COR-L47 (cell line): ENCODE measurements at places on chromosomes 6 and 20.

- no peak for DNase-seq
These were observed 9.1 kb downstream of the FILIP1 start for GRCh38 chr6:75484535-75484934.

GRCh38 chr6:119683031-119683430 lies 333.5 kb upstream of the MAN1A1 start:
- no peak for DNase-seq

DNA sequence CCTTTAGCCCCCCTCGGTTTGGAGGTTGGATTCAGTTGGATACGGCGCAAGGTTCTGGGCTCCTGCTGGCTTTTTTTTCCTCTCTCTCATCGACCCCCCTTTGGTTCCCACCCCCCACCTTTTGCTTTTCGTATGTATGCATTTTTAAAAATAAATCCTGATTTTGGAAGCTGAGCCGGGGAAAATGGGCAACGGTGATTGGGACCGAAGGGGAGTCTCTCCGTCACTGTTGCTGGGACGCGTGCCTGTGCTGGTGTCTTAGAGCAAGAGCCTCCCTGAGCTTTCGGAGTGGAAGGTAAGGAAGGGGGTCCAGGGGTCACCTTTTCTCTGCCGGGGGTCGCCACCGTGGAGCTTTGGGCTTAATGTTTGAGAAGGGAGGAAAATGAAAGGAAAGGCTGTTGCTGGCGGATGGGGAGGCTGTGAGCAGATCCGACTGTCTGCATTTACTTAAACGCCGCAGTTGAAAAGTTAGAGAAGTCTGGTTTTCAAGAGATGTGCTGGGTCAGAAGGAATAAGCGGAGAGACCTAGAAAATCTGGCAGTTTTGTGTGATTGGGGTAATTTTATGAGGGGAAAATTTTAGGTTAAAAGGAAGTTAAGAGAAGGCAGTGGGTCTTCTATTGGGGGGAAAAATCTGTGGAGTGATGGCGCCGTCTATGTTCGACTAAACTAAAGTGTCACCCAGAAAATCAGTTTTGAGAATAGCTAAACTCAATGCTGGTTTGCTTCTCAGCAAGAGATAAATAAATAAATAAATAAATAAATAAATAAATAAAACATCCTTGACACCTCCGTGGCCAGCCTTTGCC lies 828 bp downstream of the ADGRB3 start:
- peak; percentile 55 for DNase-seq

- DNase-seq = peak; percentile 42
These were observed 703.6 kb upstream of the SLC35B3 start for GRCh38 chr6:9138936-9139335.

DNA sequence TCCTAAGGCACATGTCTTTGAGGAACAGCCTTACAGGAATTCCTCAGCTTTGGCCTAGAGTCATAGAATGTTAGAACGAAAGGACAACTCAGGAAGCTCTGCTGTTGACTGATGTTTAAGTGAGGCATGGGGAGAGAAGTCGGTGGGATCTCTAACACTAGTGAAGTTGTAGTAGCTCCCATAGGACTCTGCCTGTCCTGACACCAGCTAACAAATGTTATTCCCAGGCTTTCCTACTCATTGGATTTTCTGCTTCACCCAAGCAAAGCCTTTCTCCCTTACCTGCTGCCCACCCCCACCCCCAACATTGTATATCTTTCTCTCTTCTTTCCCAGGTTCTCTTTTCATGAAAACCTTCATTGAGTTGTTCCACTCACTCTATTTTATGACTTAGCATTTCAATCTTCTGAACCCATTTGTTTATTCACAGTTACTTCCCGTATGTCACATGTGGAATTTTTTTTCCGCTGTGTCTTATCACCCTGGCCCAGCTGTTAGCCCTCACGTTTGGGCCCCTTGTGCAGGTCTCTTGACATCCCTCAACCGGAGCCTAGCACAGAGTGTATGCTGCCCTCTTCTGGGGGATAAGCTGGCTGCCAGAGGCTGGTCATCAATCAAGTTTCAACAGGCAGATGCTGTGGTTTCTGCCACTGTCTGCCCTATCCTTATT lies 39.2 kb upstream of the RNF8 start:
- no peak for DNase-seq

DNA sequence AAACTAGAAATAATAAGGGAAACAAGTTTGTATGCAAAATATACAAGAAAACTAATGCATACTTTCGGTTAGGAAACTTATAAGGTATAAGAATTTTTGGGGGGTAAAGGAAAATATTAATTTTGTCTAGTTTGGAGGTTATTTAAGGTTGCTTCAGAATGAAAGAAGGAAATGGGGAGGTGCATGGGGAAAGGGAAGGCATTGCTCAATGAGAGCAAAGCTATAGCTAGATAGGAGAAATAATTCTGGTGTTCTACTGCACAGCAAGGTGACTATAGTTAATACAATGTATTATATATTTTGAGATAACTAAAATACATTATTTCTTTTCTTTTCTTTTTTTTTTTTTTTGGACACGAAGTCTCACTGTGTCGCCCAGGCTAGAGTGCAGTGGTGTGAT lies 5.4 kb upstream of the MYMX start:
- DNase-seq = no peak

GRCh38 chr6:157538168-157538567 lies 157.2 kb downstream of the ZDHHC14 start:
- no peak for DNase-seq

DNA sequence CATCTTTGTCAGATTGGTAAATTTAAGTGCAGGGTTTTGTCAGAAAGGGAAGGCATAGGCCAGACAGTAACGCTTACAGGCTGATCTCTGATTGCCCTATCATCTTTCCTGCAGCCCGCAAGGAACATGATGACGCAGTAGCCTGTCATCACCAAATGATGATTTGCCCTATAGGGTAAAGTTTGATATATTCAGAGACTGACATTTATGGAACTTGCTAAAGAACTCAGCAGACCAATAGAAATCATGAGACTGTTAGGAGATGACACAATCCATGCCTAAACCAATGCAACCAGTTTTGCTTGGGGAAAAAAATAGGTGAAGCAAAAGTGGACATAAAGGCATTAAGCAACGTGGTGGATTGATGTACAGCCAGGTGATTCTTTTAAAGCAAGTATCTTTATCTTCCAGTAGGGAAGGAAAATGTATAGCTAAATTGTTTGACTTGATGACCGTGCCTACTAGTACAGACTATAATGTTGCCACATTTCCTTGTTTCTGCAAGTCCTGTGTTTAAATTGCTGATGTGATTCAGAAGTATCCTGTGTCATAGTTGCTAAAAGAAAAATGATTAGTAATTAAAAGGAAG lies 2.4 kb downstream of the NUS1 start:
- DNase-seq = no peak

- no peak for DNase-seq
These were observed 102.8 kb downstream of the IRF4 start for GRCh38 chr6:494394-494793.

GRCh38 chr6:113558966-113559365 lies 298.2 kb upstream of the MARCKS start:
- DNase-seq = no peak

DNA sequence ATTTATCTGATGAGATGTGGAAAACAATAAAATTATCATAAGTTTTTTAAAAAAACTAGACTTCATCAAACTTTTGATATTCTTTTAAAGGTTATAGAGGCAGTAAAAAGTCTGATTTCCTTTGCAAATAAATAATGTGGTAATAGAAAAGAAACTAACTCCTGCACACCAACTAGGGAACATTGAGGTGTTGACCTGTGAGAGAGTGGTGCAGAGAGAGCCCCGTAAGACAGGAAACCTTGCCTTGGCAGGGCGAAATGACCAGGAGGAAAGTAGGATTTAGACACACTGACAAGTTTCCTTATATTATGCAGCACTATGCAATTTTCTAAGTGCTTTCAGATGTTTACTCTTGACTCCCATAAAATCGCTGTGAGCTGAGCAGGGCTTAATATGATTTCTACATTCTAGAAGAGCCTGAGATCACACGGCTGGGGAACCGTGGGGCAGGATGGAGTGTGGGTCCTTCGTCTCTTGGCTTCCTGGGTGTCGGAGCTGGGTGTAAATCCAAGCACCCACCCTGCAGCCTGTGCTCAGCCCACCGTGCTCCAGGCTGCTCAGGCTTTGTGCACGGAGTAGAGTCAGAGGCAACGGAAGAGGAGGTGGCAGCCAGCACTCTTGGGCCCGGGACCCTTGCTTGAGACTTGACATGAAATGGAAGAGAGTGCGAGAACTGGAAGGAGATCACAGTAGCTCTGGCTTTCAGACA lies 61.3 kb upstream of the FOXQ1 start:
- DNase-seq = no peak
